Occipital lobe (tissue), 3 donors: ENCODE measurements at places on chromosomes 3 and 15.

- no peak for DNase-seq
Observed at GRCh38 chr15:51322621-51323296, 15.6 kb downstream of the CYP19A1 start.

DNA sequence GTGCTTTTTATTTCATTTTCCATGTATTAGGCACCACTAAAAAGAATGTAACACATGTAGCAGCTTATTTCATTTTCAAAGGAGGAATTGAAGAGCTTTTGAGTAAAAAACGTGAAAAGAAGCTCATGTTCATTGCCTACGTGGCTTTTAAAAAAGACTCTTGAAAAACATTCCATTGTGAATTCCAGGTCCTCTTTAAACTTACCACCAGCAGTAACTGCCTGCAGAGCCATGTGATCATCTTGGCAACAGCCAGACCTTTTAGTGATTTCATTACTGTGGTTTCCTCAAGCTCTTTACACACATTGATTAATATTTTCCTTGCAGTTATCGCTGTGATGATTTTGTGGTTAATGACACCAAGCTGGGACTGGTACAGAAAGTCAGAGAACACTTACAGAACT, 43.8 kb upstream of the FBXL22 start:
- no peak for DNase-seq

- no peak for DNase-seq
Observed at GRCh38 chr3:40615110-40615915, 90.6 kb downstream of the ZNF621 start.

GRCh38 chr3:40780291-40780924, 255.6 kb downstream of the ZNF621 start:
- DNase-seq = peak; percentile 76

DNA sequence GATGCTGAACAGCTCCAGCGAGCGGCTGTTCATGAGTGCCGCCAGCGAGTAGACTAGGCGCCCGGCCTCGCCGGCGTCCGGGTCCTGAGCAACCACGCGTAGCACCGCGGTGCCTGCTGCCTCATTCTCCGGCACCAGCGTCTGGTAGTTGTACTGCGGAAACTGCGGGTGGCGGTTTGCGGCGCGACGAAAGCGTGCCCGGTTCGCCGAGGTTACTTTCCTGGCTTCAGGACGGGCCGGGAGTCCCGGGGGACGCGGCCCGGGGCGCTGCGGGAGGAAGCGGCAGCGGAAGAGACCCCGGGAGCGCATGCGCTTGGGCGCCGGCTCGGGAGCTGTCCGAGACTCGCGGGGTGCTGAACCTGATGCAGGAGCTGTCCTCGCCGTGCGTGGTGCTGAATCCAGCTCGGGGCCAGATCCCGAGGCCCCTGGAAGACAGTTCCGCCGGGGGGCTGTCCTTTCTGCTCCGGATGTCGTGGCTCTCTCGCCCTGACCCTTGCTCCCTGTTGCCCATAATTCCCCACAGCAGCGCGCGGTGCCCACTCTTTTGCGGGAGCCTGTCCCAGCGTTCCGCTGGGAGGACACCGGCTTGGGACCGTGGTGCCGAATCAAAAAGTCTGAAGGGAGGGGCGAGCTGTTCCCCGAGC, 1.1 kb downstream of the CELSR3 start:
- DNase-seq = no peak

- no peak for DNase-seq
Observed at GRCh38 chr15:29883126-29883525, 60.9 kb upstream of the TJP1 start.

DNA sequence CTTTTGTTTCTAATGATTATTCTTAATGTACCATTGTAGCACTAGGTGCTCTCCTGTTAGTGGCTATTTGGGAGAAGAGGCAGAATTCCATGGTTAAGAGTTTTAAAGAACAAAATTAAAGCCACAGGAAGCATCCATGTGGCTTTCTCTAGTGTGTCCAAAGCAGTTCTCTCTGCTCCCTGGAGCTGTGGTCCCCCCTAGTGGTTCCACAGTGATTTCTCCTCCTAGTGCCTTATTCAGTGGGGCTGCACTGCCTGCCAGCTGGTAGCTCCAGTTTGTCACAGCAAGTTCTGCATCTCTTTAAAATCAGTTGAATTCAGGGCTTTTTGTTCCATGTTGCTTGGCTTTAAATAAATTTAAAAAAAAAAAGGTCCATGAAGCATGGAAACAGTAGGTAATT, 39.6 kb upstream of the FAM98B start:
- peak; percentile 17 for DNase-seq

DNA sequence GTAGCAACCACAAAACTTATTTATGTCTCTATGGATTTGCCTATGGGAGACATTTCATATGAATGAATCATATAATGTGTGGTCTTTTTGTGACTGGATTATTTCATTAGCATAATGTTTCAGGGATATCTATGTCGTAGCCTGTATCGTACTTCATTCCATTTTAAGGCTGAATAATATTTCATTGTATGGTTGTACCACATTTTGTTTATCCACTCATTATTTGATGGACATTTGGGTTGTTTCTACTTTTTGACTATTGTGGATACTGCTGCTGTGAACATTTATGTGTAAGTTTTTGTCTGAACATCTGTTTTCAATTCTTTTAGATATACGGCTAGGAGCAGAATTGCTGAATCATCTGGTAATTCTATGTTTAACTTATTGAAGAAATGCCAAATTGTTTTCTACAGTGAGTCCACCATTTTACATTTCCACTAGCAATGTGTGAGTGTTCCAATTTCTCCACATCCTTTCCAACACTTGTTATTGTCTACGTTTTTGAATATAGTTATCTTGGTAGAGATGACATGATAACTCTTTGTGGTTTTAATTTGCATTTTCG, 134.4 kb upstream of the DAZL start:
- DNase-seq = no peak

DNA sequence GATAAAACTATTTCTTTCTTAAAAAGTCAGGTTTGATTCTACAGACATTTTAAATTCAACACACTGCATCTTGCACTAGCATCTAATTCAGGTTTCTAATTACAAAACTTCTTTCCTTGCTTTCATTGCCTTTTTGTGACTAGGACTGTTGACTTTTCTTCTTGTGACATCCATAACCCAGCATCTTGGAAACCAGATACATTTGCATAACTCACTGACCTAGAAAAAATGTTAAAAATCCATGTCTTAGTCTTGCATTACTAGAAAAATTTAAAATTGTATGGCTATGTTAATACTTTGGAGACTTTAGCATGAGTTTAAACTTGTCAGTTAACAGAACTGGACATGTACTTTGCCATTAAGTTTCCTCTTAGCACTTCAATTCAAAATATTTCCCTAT, 72.7 kb downstream of the DTWD1 start:
- no peak for DNase-seq

GRCh38 chr3:129942296-129942695, 32.2 kb upstream of the TRH start:
- DNase-seq = peak; percentile 32

- no peak for DNase-seq
Observed at GRCh38 chr15:92316586-92317295, 76.9 kb upstream of the ST8SIA2 start.

DNA sequence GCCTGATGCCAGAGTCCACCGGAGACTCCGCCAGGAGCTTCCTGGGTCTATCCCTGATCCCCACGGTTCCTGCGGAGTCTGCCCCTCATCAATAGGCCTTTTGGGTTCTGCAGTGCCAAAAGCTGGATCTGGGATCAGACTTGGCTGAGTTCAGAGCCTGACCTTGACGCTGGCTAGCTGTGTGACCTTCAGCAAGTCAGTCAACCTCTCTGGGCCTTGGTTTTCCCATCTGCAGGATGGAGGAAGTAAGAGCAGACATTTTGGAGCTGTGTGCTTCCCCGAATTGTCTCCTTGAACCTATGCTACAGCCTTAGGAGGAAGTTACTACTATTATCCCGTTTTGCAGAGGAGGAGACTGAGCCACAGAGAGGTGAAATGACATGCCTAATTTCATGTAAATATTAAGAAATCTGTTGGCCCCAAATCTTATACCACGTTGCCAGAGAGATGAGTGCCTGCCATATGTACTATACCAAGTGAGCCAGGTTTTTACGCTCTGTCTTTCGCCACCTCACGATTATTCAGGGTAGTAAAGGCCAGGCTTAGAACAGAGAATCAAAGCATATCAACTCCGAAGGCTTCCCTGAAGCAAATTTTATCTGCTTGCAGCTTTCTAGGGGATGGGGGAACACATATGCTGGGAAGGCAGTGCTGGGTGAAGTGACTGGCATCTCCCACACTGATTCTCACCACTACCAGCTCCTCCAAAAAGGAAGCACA, 112.5 kb downstream of the SRGAP3 start:
- no peak for DNase-seq

- DNase-seq = no peak
Observed at GRCh38 chr3:120481081-120481480, 30.3 kb upstream of the FSTL1 start.

DNA sequence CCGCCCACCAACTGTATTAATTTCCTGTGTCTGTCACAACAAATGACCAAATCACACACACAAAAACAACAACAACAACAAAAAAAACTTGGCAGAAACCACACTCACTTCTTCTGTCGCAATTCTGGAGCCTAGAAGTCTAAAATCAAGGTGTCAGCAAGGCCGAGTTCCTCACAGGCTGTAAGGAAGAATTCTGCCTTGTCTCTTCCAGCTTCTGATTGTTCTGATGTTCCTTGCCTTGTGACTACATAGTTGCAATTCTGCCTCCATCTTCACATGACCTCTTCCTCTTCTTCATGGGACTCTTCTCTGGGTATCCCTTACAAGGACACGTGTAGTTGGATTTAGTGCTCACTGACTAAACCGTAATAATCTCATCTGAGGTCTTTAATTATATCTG, 61.4 kb downstream of the IL12A start:
- no peak for DNase-seq

- no peak for DNase-seq
Observed at GRCh38 chr3:156483961-156484787, 70.7 kb downstream of the SSR3 start.

- no peak for DNase-seq
Observed at GRCh38 chr3:99690761-99691369, 52.5 kb downstream of the COL8A1 start.

GRCh38 chr3:131047582-131047981, 20.9 kb downstream of the NEK11 start:
- no peak for DNase-seq

GRCh38 chr3:46266598-46266997, 24.3 kb downstream of the CCR3 start:
- no peak for DNase-seq

DNA sequence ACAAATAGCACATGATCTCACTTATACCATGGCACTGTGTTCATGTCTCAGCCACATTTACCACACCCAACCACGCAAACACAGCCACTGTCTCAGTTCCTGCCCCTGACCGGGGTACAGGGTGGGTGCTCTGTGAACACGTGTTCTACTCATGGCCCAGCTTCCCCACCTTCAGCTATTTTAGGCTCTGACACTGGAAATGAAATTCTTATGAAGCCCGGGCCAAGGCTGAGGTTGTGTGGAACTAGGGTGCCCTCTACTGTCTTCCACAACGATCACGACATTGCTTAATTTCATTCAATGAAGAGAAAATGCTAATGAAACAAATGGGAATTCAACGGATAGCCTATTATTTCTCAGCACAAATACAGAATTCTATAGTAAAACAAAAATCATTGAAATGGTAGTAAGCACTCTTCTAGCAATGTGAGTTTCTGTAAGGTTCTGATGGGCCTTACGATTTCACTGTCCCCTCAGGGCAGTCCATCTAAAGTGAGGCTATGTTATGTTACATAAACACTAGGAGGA, 2.1 kb upstream of the GABRA5 start:
- DNase-seq = peak; percentile 30

DNA sequence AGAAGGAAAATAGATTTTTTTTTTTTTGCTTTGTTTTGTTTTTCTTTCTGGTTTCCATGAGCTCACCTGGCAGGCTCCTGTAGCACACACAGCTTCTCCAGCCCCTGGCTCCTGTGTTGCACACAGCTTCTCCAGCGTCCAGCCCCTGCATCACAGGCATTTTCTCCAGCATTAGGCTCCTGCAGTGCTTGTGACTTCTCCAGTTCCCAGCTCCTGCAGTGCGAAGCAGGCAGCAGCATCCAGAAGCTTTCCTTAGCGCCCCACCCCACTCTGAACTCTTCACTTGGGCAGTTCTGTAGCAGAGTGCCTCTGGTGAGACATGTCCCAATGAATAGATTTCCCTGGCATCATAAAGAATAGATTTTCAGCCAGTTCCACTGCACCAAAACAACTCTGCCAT, 5.5 kb upstream of the CCDC39 start:
- DNase-seq = no peak

GRCh38 chr3:96863129-96863740, 48.8 kb downstream of the EPHA6 start:
- no peak for DNase-seq

DNA sequence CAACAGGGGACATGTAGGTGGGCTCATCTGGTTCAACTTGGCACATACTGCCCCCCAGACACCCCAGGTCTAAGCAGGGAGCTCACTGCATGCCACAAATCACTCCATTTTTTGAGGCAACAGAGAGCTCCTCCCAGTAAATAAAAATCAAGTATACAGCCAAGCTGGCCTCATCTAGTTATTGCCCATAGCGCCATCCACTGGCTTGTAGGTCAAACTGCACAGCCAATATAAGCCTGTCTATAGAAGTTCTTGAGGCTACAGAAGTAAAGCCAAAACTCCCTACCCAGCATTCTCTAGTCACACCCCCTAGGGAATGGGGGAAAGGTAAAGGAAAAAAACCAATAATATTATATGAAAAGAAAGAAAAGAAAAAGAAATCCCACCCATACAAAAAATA, 453.7 kb downstream of the ZNF385D start:
- no peak for DNase-seq

GRCh38 chr15:24752354-24752753, 76.8 kb downstream of the NPAP1 start:
- DNase-seq = no peak

DNA sequence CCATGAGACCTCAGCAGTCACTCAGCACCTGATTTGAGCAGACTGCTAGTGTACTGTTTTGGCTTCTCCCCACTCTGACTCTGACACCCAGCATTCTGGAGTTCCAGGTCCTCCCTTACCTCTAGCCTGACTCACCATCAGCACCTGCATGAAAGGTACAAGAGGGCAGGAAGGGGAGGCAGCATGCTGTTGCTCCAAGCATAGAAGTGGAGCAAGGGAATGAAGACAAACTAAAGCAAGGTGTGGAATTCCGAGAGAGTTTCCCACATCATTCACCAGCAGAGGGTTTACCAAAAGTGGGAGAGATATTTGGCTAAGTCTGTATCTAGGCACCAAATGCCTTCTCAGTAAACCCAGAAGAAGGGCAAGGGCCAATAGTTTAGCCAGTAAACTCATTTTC, 21.3 kb downstream of the HEXA start:
- no peak for DNase-seq

- no peak for DNase-seq
Observed at GRCh38 chr15:98803228-98804056, 155.1 kb downstream of the IGF1R start.

DNA sequence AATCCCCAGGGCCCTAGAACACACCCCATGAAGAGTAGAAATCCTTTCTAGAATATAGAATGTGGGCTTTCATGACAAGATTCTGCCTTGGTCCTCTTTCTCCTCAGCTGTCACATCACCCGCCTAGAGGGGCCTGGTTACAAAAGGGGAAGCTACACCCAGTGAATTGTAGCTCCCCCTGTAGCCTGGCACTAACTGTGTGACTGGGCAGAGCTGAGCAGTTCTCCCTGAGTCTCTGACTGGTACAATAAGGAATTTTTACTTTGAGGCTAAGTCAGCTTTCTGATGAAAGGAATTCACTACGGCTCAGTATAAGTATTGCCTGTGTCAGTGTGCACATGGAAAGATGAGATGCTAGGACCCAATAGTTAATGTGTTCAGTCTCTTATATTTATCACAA, 28.7 kb upstream of the ZNF148 start:
- no peak for DNase-seq

- DNase-seq = no peak
Observed at GRCh38 chr3:116051040-116051439, 394.2 kb downstream of the LSAMP start.
